ENCODE measurements at places on chromosomes 5 and 9. TPM values are rescaled to one million over a fixed set of nuclear protein-coding genes. Genes with fewer than 3 reads are reported as not detected.

CCDC192 gene
- not detected for total RNA-seq

PAEP gene
- total RNA-seq: not detected

IQGAP2 gene
- total RNA-seq: 24.0 TPM

RNF180 gene
- 0.74 TPM for total RNA-seq

OR1Q1 gene
- not detected for total RNA-seq

PCDHAC2 gene
- 0.14 TPM for total RNA-seq

FAM221B gene
- total RNA-seq: not detected

SOX30 gene
- not detected for total RNA-seq

IFNB1 gene
- not detected for total RNA-seq

SHOC1 gene
- total RNA-seq: under 0.01 TPM

TMEM232 gene
- 3.4 TPM for total RNA-seq

TEX48 gene
- total RNA-seq: not detected

LYRM7 gene
- total RNA-seq: 4.6 TPM

CERT1 gene
- 30.6 TPM for total RNA-seq

PTPRD gene
- total RNA-seq: 6.9 TPM
